ENCODE measurements at places on chromosomes 5 and 9. TPM values are rescaled to one million over a fixed set of nuclear protein-coding genes. Genes with fewer than 3 reads are reported as not detected.

The DDX4 gene
- total RNA-seq: not detected

The PCDHB7 gene
- 0.96 TPM for total RNA-seq

The KCNT1 gene
- not detected for total RNA-seq

The SUSD1 gene
- total RNA-seq: 47.6 TPM

The TRIM41 gene
- 17.5 TPM for total RNA-seq

The NUTM2G gene
- not detected for total RNA-seq

DNA sequence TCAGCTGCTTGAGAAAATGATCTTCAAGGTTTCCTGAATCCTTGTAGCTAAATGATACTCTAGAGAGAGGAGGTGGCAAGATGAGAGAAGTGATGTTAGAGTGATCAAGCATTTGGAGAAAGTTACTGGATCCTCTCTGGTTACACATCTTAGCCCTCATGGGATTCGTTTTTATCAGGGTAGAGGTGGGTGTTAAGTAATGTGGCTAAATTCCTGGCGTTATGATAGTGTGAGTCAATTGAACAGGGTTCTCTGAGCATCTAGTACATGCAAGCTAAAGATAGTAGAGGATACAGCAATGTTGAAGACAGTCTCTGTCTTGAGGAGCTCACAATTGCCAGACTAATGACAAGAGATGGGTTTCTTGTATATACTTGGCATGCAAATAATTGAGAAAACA is 123.7 kb downstream of the PSD2 start:
- no peak for DNase-seq

- no peak for DNase-seq
Measured at GRCh38 chr9:83649515-83649914, 26.6 kb downstream of the IDNK start.

- DNase-seq: no peak
Measured at GRCh38 chr5:30117135-30117534, 1076.4 kb upstream of the CDH6 start.

GRCh38 chr9:127130661-127131538 is 8.5 kb upstream of the ANGPTL2 start:
- DNase-seq: no peak

GRCh38 chr5:83095957-83096539 is 18.7 kb downstream of the XRCC4 start:
- peak; percentile 71 for DNase-seq

- DNase-seq: no peak
Measured at GRCh38 chr5:53545744-53546143, 14.7 kb upstream of the NDUFS4 start.

GRCh38 chr5:91443761-91444467 is 60.8 kb upstream of the ARRDC3 start:
- no peak for DNase-seq

DNA sequence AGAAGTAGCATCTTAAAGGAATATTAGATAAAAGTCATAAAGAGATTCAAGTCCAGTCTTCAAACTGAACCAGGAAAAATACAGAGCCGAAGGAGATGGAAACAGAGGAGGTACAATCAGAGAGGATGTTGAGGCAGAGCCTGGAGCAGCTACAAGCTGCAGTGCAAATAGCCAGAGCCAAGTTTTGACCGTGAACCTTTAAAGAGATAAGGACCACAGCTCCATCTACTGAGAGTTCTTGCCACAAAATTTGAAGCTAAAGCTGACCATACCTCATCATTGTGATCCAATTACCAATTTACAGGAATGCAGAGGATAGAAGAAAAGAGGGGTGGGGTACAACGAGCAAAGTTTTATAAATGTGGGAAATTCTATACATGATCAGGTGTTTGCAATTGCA is 10.4 kb upstream of the DEPDC1B start:
- DNase-seq: no peak

DNA sequence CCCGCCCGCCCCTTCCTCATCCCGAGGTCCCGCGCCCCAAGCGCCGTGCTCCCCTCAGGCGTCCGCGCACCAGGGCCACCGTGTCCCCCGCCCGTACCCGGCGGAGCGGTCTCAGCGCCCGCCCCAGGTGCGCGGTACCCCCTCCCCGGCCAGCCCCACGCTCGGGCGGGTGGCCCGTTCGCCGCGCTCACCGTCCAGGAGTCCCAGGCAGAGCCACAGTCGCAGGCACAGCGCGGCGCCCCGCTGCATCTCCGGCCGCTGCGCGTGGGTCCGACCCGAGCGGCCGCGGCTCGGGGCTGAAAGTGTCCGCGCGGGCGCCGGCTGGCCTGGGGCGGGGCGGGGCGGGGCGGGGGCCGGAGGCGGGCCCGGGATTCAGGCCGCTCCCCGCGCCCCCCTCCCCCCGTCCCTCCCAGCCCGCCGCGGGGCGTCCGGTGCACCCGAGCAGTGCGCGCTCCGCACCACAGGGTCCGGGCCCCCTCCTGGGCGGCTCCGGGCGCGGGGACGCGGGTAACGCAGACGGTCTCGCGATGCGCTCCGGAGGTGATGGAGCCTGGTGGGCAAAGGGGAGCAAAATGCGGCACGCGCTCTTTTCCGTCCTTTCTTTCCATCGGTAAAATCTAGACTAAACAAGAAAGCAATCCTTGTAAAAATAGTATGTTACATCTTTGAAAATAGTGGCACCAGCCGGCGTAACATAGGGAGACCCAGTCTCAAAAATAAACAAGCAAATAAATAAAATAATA is at the start of gene FLT4:
FLT4 (minus strand) TSS at position 304 of the 743 bp plus-strand sequence; CDS start at position 249, 55 bp downstream.
- DNase-seq: no peak

DNA sequence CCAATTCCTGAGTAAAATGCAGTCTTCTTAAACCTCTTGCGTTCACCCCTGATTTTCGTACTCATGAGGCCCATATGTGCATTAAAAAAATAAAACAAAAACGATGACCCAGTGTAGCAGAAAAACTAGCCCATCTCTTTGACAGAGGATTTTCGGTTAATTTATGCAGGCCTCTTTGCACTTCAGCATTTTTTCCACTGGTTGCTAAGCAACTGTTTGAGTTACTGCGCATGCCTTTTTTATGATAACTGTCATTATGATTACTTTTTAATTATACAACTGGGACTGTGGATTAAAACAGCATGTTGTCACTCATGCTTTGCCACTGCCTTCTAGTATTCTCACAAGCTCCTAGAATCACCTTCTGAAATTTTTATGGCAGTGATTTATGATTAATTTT is 165.0 kb downstream of the SMARCA2 start:
- no peak for DNase-seq

- no peak for DNase-seq
Measured at GRCh38 chr5:138461343-138462125, 3.7 kb upstream of the EGR1 start.

GRCh38 chr9:82153032-82153431 is 164.5 kb downstream of the SPATA31D1 start:
- DNase-seq: no peak

DNA sequence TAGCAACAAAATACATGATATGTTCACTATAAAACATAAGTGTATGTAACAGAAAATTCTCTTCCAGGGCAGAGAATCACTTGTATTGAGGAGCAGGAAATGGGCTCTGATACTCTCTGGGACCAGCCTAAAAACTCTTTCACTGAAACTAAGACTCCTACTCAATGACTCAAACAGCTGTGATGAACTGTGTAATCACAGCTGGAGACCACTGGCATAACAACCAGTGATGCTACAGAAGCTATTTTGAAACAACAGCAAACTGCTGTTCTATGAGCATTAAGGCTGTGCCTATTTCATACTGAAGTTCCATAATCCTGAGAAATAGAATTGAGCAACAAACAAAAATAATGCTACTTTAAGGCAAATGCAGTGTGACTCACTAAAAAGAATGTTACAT is 594.0 kb downstream of the HINT1 start:
- no peak for DNase-seq

DNA sequence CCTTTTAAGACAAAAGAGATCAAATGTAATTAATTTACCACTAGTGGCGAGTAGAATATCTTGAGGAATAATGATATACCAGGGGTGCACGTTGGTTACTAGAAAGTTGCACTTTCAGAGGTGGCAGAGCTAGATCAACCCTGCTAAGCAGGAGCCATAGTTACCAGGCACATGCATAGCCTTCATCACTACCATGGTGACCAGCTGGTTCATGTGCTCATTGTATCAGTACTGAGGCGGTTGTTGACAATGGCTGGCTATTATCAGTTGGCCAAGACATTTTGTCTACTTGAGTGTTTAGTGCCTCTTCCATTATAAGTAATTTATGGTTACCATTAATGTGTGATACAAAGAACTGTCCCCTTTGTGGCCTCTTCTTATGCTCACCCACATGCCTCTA is 201.2 kb downstream of the FGF10 start:
- DNase-seq: no peak

GRCh38 chr5:59769041-59769360 is 124.5 kb downstream of the PDE4D start:
- no peak for DNase-seq

DNA sequence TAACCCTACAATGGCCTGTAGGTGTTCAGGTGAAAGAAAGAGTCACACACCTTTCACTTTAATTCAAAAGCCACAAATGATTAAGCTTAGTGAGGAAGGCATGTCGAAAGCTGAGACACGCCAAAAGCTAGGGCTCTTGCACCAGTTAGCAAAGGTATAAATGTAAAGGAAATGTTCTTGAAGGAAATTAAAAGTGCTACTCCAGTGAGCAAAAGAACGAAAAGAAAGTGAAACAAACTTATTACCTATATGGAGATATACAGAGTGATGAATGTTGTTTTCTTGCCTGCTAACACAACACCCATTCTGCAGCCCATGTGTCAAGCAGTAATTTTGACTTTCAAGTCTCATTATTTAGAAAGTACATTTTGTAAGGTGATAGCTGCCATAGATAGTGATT is 254.2 kb upstream of the SLC24A2 start:
- DNase-seq: no peak

DNA sequence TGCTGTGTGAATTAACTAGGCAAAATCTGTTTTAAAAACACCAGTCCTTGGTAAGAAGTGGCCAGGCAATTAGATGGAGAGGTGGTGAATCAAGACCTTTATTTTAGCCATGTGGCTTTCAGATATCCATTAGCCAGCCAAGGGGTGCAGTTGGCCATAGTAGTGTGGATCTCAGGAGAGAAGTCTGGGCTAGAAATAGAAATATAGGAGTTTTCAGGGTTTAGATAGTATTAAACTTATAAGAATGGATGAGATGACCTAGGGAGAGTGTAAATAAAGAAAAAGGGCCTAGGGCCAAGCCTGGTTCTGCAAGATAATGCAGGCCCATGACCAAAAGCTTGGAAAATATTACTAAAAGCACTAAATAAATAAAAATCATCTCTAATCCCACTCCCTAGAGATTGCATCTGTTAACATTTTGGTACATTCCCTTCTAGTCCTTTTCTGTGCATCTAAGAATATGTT is 40.3 kb upstream of the KIF2A start:
- DNase-seq: no peak

- DNase-seq: no peak
Measured at GRCh38 chr5:2685651-2686272, 65.7 kb downstream of the IRX2 start.

- DNase-seq: no peak
Measured at GRCh38 chr9:71908825-71909224, 2.2 kb downstream of the ABHD17B start.

All from kidney epithelial cell (primary cell).